ENCODE measurements at places on chromosomes 6 and 20. TPM values are rescaled to one million over a fixed set of nuclear protein-coding genes. Genes with fewer than 3 reads are reported as not detected.

- H3K4me3 ChIP-seq, result no peak overlapping the region
- no peaks in the 10 kb centered on the region for H3K36me3 ChIP-seq
- H3K27me3 ChIP-seq, result no peaks in the 10 kb centered on the region
- no peak overlapping the region for H3K27ac ChIP-seq
- H3K4me1 ChIP-seq, result no peaks in the 10 kb centered on the region
Measured at GRCh38 chr6:54118117-54118516, 6.9 kb downstream of the MLIP start.

- H3K4me3 ChIP-seq, result no peak overlapping the region
- no peaks in the 10 kb centered on the region for H3K27me3 ChIP-seq
- H3K4me1 ChIP-seq, result no peaks in the 10 kb centered on the region
Measured at GRCh38 chr20:51600950-51601349, 58.4 kb upstream of the NFATC2 start.

GRCh38 chr20:58194175-58194791, 34.2 kb downstream of the ANKRD60 start:
- no peaks in the 10 kb centered on the region for H3K4me1 ChIP-seq
- no peaks in the 10 kb centered on the region for H3K36me3 ChIP-seq
- H3K27me3 ChIP-seq, result no peaks in the 10 kb centered on the region
- no peak overlapping the region for H3K27ac ChIP-seq
- H3K4me3 ChIP-seq, result no peak overlapping the region

CALHM4 gene
- total RNA-seq, result not detected

DNA sequence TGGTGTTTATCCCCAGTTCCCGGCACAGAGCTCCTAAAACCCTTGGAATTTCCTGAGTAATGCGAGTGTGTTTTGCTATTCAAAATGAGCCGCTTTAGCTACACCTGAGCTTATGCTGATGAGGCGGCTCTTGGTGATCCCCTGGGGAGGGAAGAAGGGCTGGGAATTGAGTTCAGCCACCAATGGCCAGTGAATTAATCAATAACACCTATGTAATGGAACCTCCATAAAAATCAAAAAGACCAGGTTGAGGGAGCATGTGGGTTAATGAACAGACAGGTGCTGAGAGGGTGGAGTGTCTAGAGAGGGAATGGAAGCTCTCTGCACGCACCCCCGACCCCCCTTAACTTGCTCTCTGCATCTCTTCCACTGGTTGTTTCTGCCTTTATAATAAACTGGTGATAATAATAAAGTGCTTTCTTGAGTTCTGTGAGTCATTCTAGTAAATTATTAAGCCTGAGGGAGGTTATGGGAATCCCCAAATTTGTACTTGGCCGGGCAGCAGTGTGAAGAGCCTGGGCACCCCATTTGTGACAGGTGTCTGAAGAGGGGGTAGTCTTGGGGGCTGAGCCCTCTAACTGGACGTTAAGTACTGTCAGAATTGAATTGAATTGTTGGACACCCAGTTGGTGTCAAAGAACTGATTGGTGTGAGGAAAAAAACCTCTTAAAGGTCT, 24.6 kb upstream of the SERPINB1 start:
- no peak for DNase-seq
- no peak overlapping the region for H3K4me3 ChIP-seq
- H3K36me3 ChIP-seq, result no peaks in the 10 kb centered on the region
- no peak overlapping the region for H3K27ac ChIP-seq

PDE7B gene
- total RNA-seq, result 0.03 TPM

Data from Panc1 (cell line).